ENCODE measurements at places on chromosomes 11 and 22.

- no peak for DNase-seq
Observed at GRCh38 chr11:112962579-112963367, 1.6 kb downstream of the NCAM1 start.

GRCh38 chr22:27879923-27880322, 39.1 kb downstream of the PITPNB start:
- no peak for DNase-seq

DNA sequence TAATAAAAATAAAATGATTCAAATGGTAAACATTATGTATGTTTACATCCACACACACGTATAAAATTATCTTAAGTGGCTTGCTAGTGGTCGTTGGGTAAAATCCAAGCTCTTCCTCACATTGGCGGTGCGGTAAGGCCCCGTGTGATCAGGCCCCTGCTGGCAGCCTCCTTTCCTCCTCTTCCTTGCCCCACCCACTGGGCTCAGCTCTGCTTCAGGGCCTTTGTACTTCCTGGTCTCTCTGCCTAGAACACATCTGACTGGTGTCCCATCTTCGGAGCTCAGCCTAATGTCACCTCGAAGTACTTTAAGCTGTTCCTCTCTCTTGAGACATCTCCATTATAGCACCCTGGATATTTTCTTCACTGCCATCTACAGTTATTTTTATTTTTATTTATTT, 52.8 kb downstream of the OSBP2 start:
- DNase-seq: no peak

- DNase-seq: no peak
Observed at GRCh38 chr11:45278714-45279113, 7.4 kb downstream of the SYT13 start.

GRCh38 chr22:37195921-37196320, 7.9 kb upstream of the C1QTNF6 start:
- DNase-seq: no peak

GRCh38 chr11:14593671-14594070, 49.9 kb upstream of the PDE3B start:
- DNase-seq: no peak

GRCh38 chr11:46637546-46637945, 20.2 kb downstream of the ATG13 start:
- DNase-seq: no peak

- no peak for DNase-seq
Observed at GRCh38 chr22:23356094-23356493, 175.8 kb downstream of the BCR start.

DNA sequence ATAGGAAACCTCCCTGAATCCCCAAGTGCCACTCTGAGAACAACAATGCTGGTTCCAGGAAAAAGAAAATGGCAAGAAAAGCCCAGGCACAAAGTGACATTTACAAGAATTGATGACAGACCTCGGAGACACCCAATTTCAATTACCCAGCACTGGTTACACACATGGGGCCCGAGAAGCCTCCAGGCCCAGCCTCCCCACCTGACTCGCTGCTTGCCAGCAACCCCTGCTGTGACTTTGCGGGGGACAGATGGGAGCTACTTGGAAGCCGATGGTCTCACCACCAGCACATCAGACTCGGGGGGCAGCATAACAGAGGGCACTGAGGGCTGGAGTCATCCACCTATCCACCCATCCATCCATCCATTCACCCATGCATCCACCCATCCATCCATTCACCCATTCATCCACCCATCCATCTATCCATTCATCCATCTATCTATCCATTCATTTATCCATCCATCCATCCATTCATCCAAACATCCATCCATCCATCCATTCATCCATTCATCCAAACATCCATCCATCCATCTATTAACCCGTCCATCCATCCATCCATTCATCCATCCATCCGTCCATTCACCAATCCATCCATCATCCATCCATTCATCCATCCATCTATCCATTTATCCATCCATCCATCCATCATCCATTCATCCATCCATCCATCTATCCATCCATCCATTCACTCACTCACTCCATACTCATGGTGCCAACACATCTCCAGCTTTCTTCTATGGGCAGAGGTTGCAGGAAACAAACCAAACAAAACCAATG, 567.6 kb downstream of the BRD1 start:
- no peak for DNase-seq

DNA sequence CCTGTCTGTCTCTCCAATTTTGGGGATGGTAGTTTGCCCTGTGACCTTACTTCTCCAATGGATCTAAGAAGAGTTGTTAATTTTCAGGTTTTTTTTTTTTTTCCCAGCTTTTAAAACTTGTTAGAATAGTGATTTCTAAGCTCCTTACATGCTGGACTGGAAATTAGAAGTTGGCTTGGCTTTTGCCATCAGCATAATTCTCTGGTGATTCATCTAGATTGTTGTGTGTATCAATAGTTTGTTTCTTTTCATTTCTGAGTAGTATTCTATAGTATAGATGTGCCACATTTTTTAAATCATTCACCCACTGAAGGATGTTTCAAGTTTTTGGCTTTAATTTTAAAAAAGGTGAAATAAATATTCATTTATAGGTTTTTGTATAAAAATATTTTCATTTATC, 51.4 kb downstream of the ADAMTS15 start:
- DNase-seq: no peak

DNA sequence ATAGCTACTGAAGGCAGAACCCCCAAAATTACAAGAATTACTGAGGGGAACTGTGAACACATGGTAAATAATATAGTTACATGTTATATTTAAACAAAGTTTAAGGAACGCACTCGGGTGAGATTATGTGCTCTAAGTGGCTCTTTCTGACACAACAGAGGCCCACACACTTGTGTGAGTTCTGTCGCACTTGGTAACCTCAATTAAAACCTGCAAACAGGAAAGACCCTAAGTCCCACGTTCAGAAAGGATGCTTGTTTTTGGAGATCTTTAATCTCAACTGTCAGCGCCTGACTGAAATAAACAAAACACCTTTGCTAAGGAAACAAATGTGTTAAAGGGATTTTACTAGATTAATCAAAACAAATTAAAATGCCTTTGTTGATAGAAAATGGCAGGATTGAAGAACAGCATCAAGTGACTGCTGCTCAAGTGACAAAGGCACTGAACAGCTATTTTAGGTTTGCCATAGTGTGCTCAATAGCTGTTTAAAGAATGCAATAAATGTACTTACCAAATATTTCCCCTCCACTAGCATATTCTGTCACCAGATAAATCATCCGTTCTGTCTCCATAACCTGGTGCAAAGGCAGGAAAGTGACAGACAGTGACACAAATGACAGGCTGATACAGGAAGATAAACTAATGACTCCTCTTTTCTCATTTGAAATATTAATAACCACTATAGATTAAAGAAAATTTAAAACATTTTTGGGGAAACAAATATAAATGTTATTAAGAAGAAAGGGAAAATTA, 116.3 kb upstream of the APOA1 start:
- no peak for DNase-seq

GRCh38 chr22:21602579-21602978, 27.2 kb downstream of the YDJC start:
- DNase-seq: no peak

GRCh38 chr11:113356203-113356602, 31.4 kb upstream of the ANKK1 start:
- no peak for DNase-seq

GRCh38 chr11:126355324-126355925, at the start of gene ST3GAL4:
Gene ST3GAL4 (plus strand): TSS chr11:126355686. CDS start chr11:126406156, 50,470 bp downstream.
- DNase-seq: peak; percentile 74

- DNase-seq: no peak
Observed at GRCh38 chr22:49739138-49739537, 88.5 kb downstream of the BRD1 start.

DNA sequence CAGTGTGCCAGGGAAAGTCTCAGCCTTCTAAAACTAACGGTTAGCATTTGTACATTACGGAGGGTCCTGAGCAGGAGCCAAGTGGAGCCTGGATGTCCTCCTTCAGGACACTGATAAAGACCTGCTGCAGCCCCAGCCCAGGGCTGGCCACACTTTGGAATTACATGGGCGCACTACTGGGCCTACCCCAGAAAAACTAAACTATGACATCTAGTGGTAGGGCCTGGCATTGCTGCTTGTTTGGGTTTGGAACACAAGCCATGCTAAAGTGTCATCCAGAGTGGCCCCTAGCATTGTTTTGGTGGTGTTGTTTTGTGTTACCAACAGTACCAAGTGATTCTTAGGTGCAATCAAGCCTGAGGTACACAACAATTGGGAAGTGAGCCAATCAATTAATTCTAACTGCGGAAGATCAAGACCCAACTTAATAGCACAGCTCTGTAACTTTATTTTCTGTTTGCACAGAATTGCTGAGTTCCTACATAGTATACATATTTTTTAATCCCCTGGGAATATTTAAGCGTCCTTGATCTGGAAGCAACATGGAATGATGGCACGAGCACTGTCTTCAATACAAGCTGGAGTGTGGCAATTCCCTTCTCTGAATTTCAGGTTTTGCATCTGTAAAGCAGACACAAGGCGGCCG, 340.7 kb downstream of the LARGE1 start:
- peak; percentile 7 for DNase-seq

- no peak for DNase-seq
Observed at GRCh38 chr11:70029115-70029860, 48.8 kb upstream of the ANO1 start.

DNA sequence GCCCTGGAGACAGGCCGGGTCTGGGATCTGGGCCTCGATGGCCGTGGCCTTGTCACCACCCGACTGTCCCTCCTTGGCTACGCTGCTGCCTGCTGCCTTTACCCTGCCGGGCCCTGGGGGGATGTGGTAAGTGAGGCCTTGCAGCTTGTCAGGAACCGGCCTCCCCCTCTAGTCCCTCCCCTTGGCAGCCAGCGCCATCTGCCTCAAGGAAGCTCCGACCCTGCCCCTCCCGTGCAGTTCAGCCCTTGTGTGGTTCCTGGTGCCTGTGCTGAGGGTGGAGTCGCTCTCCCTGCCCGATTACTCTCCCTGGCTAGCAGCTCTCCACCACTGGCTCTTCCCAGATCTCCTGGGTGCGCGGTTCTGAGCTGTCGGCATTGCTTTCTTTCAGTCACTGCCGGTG, 33.7 kb downstream of the CTTN start:
- no peak for DNase-seq

- peak; percentile 1 for DNase-seq
Observed at GRCh38 chr11:92886243-92886905, 83.1 kb upstream of the MTNR1B start.

- no peak for DNase-seq
Observed at GRCh38 chr11:36205536-36205935, 83.7 kb downstream of the COMMD9 start.

DNA sequence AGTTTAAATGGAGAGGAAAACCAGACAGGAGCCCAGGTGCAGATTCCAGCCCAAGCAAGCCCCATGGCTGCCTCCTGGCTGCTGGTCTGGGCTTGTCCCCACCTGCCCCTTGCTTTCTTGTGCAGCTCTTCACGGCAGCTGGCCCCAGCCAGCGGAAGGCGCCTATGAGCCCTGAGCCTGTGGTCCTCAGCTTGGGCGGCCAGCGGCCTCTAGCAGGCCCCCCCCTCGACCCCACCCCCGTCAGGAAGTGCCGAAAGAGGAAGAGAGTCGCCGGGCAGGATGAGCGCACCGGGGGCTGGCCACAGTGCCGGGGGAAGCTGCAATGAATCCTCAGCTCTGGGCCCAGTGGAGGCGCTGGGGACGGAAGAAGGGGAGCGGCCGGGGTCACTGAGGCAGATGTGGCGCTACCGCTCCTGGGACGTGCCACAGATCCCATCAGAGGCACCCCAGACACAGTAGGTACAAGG, 2.1 kb upstream of the DGKZ start:
- no peak for DNase-seq

GRCh38 chr11:5366856-5367255, 15.5 kb downstream of the OR51B6 start:
- DNase-seq: no peak

GRCh38 chr11:62128835-62129234, 5.0 kb downstream of the INCENP start:
- no peak for DNase-seq

GRCh38 chr11:5226732-5227310, at the start of gene HBB:
Gene HBB (minus strand): TSS chr11:5227071. CDS start chr11:5227021, 50 bp downstream.
- no peak for DNase-seq

DNA sequence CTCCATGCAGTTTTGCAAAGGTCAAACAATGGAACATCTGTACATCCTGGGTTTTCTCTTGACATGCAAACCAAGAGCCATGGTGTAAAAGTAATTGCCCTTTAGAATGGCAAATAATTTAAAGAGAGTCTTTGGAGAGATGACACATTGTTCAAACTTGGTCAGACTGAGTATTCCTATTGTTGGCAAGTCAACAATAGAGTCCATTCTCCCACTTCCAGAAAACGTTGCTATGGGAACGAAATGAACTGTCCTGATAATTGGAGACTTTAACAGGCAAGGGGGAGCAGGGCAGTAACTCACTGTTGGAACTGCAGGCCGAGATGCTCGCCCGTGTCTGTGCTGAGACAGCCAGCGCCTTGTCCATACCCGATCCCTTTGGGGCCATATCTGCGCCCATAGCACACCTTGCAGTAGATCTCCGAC, 13.9 kb downstream of the CSRP3 start:
- DNase-seq: no peak

- DNase-seq: no peak
Observed at GRCh38 chr22:46587061-46587460, 33.1 kb upstream of the GRAMD4 start.

GRCh38 chr11:1218256-1218787, 4.5 kb upstream of the MUC5B start:
- DNase-seq: no peak

GRCh38 chr11:66068154-66068821, 1.8 kb upstream of the PACS1 start:
- DNase-seq: peak; percentile 70

- DNase-seq: no peak
Observed at GRCh38 chr11:35330156-35330889, 89.0 kb downstream of the SLC1A2 start.

GRCh38 chr11:123054301-123055065, 7.5 kb downstream of the HSPA8 start:
- DNase-seq: no peak

GRCh38 chr11:119845756-119846155, 116.8 kb upstream of the NECTIN1 start:
- no peak for DNase-seq

- DNase-seq: no peak
Observed at GRCh38 chr11:2713661-2714462, 14.1 kb upstream of the KCNQ1OT1 start.

GRCh38 chr11:9601876-9602199, 28.4 kb downstream of the WEE1 start:
- DNase-seq: no peak

DNA sequence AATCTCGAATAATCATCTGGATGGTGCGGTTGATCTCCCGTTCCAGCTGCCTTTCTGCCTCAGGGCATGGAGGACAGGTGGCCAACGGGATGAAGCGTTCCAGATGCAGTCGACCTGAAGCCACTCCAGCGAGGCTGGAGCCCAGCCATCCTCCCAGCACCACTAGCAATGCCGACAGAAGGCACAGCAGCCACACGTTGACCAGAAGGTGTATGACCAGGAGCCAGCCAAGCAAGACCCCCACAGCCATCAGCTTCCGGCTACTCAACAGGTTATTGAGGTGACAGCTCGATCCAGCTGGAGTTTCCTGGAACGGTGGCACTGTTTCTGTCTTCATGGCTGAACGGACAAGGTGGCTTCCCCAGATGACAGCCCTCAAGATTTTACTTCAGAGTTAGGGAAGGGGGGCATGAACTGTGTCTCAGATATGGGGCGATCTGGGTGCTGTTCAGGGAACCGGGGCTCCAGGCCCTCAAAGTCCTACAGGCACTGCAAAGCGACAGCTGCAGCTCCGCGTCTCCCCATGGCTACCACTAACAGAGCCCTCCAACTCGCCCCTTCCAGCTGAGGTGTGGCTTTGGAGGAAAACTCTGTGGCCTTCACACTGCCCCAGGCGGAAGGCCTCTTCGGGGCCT, 559 bp downstream of the SNX19 start:
- DNase-seq: no peak
